ENCODE measurements at places on chromosomes 2 and 18. TPM values are rescaled to one million over a fixed set of nuclear protein-coding genes. Genes with fewer than 3 reads are reported as not detected.

UBR3 gene
- total RNA-seq: 29.7 TPM

TUBB8B gene
- not detected for total RNA-seq

SLC5A7 gene
- total RNA-seq: not detected

RNF144A gene
- total RNA-seq: 36.4 TPM

PSMD14 gene
- total RNA-seq: 84.4 TPM

ERICH2 gene
- total RNA-seq: not detected

LYG2 gene
- not detected for total RNA-seq

STARD6 gene
- not detected for total RNA-seq

PTPRN gene
- not detected for total RNA-seq

LCT gene
- total RNA-seq: 0.64 TPM

NOL4 gene
- not detected for total RNA-seq

PAIP2B gene
- total RNA-seq: 0.89 TPM

IMPA2 gene
- total RNA-seq: 21.7 TPM

TEKT4 gene
- 0.59 TPM for total RNA-seq

SLC14A1 gene
- 2.4 TPM for total RNA-seq

CABLES1 gene
- total RNA-seq: 9.7 TPM

ANKRD30B gene
- total RNA-seq: not detected

FAP gene
- not detected for total RNA-seq

VIL1 gene
- not detected for total RNA-seq

ACADL gene
- not detected for total RNA-seq

CDKL4 gene
- total RNA-seq: 0.59 TPM

CPSF3 gene
- 56.2 TPM for total RNA-seq

DPP10 gene
- total RNA-seq: not detected
